Left lobe of liver (tissue), 2 donors: ENCODE measurements at places on chromosomes 4 and X.

GRCh38 chr4:109214622-109215301, 87.7 kb downstream of the COL25A1 start:
- no peak for DNase-seq

- DNase-seq, result no peak
These were observed 141.4 kb downstream of the NAA11 start for GRCh38 chr4:79184476-79184875.

GRCh38 chr4:6824071-6824470, 41.5 kb downstream of the KIAA0232 start:
- no peak for DNase-seq

DNA sequence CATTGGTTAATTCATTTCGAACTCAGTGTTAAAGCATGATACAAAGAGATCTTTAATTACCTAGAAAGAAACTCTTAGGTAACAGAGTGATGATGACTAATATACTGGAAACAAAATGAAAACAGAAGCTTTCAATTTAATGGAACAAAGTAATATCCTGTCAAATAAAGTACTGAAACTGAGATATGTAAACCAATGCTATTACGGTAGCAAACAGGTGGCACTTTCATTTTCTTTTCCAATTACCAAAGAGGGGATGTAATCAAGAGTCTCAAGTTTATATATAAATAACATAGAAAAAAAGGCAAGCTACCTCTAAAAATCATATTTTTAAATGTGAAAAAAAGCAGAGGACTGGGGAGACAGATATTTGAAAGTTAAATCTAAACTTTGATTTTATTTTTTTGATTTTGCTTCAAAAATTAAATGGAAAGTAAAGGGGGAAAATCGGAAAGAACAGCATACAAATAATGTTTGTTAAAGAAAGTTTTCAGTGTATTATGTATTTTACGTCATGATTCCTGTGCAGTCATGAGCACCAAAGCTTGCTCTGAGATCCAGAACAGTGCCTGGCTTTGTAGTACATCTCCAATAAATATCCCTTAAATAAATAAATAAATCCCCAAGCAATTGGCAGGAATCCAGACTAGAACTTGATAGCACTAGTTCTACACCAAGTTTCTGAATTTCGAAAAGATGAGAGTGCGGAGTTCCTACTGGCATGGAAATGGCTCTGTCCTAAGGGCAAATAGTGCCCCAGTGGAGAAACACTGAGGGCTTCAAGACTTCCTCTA, 25.0 kb upstream of the RAPGEF2 start:
- no peak for DNase-seq
